ENCODE measurements at places on chromosomes 11 and 22.

DNA sequence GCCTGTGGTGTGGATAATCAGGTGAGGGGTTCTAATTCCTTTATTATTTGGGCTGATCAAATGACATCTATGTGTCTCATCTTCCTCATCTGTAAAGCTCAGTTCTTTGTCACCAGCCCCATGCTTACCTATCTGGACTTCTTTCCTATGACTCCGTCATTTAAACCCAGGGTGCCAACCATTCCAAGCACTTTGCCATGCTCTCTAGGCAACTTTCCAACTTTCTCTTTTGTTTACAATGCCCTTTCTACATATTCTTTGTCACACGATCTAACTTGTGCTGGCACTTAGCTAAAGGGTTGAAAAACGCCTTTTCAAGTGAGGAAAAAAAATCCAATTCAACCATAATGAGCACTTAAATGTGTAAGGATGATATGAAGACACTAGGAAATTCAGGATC, 27.9 kb downstream of the EXPH5 start:
- no peak for DNase-seq

- no peak for DNase-seq
Observed at GRCh38 chr22:44365832-44366231, 53.1 kb upstream of the SHISAL1 start.

GRCh38 chr22:42596336-42596735, 18.3 kb downstream of the POLDIP3 start:
- no peak for DNase-seq

DNA sequence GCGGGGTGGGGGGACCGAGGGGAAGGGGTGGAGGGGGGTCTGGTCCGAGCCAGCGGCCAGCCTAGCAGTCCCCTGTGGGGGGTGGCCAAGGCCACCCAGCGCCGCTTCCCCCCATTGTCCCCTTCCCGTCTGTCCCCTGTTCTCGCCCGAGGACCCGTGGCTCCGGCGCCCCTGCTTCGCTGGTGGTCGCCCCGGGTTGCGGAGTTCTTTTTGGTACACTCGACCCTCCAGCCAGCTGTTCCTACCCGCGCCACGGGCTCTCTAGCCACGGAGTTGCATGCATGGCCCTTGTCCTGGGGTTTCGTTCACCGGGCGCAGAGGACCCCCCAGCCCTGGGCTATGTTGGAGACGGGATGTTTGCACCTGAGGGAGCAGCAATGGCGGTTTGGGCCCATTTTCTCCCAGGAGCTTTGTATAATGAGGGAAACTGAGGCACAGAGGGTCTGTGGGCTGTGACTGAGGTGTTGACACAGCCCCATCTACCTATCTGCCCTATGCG, 489 bp downstream of the RNF214 start:
- no peak for DNase-seq

GRCh38 chr11:124115782-124116616, 749 bp downstream of the VWA5A start:
- DNase-seq: no peak

DNA sequence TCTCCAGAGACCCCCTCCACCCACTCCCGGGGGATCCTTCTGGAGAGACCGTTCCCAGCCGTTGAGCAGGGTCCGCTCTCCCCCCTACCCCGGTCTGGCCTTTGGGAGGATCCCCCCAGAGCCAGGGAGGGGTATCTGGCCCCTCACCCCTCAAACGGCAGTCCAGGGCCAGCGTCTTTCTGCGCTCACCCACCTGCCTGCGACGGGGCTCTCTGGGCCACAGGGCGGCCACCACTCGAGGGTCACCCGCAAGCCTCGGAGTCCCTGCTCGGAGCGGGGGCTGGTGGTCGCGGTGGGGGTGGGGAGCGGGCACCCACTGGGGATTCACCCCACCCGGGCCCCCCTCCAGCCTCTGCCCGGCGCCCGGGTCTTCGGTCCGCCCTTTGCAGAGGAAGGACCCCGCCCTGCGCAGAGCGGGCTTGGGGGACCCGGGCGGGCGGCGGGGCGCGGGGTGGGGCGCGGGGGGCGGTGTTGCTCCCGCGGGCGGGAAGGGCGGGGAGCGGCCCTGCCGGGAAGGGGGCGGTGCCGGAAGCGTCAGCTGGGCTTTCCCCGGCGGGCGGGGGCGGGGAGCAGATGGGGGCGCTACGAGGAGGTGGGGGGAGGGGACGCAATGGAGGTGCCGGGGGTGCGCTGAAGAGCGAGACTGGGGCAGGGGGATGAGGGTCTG, 16.6 kb downstream of the CRELD2 start:
- DNase-seq: peak; percentile 78

- DNase-seq: no peak
Observed at GRCh38 chr11:32297611-32298011, 137.7 kb downstream of the WT1 start.

- no peak for DNase-seq
Observed at GRCh38 chr11:2713094-2713493, 13.3 kb upstream of the KCNQ1OT1 start.

DNA sequence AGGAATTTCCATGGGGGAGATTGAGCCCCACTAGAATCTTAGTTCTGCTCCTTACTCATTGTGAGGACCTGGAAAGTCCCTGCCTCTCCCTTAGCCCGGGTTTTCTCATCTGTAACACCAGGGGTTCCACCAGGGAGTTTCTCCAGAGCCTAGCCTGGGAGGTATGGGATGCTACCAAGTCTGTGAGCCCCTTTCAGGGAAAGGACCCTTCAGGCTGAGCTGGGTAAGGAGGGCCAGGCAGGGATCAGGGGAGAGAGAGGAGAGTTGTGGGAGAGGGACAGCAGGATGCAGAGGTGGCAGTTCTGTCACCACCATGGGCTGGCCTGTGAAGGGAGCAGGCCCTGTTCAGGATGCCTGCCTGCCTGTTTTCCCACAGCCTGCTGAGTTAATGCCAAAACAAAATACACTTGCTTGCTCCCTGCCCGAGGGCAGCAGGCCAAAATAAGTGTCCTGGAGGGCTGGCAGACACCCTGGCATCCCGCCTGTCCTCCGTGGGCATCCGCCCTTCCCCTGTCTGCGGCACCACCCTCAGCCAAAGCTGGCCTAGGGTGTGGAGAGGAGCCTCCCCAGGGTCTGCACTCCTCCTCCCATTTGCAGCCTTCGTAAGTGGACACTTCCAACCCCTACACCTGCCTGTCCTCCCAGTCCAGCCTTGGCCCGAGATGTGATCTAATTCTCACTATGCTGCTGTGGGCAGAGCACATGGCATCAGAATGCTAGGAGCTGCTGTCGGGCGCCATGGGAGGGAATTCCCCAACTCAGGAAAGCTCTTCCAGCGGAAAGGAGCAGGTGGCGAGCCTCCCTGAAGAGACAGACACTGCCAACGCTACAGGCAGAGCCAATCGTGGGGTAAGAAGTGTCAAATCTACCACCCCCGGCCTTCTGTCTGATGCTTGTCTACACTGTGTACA, 5.9 kb upstream of the FCHSD2 start:
- no peak for DNase-seq

- DNase-seq: no peak
Observed at GRCh38 chr11:112795142-112795815, 165.9 kb upstream of the NCAM1 start.

DNA sequence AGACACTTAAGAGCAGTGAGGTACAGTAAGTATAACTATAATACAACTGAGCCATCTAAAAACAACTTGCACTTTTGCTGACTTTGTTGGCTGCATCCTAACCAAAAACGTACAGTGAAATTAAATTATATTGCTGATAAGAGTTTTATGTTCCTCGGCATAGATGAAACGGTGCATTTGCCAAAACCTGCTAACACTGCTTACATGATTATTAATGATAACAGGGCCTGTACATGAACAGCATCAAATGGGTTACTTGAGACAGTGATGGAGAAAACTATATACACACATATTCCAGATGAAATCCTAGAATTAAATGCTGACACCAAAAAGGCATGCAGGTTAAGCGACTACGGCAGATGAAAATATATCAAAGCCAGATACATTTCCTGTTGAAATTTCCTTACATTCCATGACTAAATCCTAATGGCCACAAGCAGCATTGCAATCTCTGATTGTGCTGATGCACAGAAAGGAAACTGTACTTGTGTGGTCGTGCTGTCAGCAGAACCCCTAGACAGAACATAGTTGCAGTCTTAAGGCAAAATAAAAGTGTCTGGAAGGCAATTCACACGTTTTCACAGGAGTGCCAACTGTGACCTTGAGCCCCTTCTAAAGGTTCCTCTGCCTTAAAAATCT, 143.9 kb downstream of the CADM1 start:
- DNase-seq: no peak

- DNase-seq: no peak
Observed at GRCh38 chr11:99781074-99781473, 760.3 kb downstream of the CNTN5 start.

- DNase-seq: no peak
Observed at GRCh38 chr22:17633217-17633997, 4.9 kb upstream of the ATP6V1E1 start.
